ENCODE measurements at places on chromosomes 12 and 14. TPM values are rescaled to one million over a fixed set of nuclear protein-coding genes. Genes with fewer than 3 reads are reported as not detected.

MYRFL gene
- total RNA-seq = 0.17 TPM

ERP29 gene
- total RNA-seq = 29.8 TPM

PCK2 gene
- total RNA-seq = 136 TPM

BICDL1 gene
- total RNA-seq = 12.7 TPM

FZD10 gene
- total RNA-seq = not detected

PRB2 gene
- not detected for total RNA-seq
